Fibroblast of skin of left biceps (primary cell): ENCODE measurements at places on chromosomes 5 and 9.

GRCh38 chr5:94375801-94376200 lies 242.6 kb downstream of the KIAA0825 start:
- DNase-seq: no peak

- DNase-seq: no peak
Observed at GRCh38 chr9:5611321-5612184, 17.4 kb upstream of the RIC1 start.

GRCh38 chr5:170508036-170508435 lies 4.2 kb downstream of the KCNIP1 start:
- DNase-seq: no peak

DNA sequence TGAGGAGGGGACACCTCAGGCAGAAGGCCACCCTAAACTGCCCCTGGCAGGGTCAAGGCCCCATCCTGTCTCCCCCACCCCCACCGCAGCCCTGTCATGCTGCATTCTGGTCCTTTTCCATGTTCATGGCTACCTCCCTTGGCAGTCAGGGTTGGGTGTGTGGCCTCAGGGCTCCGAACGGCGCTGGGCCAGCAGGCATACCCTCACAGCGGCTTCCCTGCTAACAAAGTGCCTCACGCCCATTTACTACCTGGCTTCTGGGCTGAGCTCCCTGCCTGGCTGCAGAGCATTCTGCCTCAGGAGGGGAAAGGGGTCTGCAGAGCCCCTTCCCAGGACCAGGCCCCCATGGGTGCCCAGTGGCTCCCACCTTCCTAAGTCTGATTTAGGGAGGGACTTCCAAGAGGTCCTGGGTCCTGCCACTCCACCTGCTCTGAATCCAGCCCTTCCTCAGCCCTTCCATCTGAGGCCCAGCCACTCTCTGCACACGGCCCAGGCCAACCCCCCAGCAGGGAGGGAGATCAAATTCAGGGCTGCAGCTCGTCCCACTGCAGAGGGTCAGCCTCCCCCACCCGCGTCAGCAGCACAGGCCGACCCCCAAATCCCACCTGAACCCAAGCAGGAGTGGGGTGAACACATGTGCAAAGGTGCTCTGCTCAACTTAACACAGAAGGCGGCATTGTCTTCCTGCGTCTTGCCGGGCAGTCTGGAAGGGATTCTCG lies 115.9 kb upstream of the PHYKPL start:
- DNase-seq: no peak

DNA sequence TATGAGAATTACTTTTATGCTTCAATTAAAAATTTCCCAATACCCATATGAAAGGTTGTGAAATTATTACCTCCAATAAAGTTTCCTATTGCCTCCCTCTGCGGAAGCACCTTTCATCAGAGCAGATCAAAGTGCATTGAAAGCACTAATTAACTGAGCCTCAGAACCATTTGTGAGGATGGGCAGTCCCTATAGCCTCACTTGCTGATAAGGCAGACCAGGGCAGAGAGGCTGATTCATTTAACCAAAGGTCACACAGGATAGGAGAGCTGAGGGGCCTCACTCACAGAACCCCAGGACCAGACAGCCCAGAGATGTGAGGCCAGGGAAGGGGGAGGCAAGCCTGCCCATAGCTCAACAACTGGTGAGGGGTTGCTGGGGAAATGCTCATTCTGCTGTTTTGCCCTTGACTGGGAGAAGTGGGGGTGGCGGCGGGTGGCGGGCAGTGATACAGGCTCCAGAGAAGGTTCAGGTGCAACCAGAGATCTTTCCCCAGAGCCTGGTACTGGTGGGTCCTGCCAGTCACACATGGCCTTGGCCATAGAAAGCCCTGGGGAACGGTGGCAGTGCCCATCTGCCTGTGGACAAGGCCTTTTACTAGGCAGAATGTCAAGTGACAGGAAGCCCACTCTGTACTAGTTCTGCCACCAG lies 57.9 kb downstream of the MACROH2A1 start:
- no peak for DNase-seq

GRCh38 chr9:126497660-126498275 lies 116.0 kb upstream of the LMX1B start:
- no peak for DNase-seq

DNA sequence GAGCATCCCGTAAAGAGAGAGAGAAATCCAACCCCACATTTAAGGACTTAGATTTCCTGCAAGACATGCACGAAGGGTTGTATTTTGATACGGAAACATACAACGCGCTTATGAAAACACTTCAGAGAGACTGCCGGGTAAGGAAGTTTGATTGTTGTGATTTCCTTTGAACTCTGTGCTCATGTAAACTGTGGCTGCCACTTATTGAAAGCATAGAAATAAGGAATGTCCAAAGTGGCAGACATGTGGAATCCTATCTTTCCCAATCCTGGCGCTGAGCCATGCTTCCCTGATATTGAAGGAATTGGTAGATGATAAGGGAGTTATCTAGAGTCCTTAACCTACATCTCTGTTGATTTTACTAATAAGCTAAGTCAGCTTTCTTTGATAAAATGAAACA lies 119.4 kb downstream of the PRKACG start:
- no peak for DNase-seq

DNA sequence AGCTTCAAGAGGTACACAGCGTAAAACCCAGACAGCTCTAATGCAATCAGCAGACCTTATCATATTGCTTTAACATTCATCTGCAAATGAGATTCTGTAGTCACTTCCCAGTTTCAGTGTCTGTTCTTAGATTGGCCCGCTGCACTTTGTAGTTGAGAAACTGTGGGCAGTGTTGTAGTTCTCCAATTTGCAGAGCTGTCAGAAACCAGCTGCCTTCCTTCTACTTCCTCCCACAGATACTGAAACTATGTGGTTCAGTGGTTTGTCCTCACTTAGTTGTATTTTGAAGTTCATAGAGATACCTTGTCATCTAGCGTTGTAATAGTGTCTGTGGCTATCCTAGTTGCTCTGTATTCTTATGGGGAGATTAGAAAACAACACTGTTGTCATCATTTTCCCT lies 39.6 kb upstream of the TRIM36 start:
- DNase-seq: no peak

GRCh38 chr5:88819301-88819999 lies 63.5 kb downstream of the MEF2C start:
- no peak for DNase-seq

DNA sequence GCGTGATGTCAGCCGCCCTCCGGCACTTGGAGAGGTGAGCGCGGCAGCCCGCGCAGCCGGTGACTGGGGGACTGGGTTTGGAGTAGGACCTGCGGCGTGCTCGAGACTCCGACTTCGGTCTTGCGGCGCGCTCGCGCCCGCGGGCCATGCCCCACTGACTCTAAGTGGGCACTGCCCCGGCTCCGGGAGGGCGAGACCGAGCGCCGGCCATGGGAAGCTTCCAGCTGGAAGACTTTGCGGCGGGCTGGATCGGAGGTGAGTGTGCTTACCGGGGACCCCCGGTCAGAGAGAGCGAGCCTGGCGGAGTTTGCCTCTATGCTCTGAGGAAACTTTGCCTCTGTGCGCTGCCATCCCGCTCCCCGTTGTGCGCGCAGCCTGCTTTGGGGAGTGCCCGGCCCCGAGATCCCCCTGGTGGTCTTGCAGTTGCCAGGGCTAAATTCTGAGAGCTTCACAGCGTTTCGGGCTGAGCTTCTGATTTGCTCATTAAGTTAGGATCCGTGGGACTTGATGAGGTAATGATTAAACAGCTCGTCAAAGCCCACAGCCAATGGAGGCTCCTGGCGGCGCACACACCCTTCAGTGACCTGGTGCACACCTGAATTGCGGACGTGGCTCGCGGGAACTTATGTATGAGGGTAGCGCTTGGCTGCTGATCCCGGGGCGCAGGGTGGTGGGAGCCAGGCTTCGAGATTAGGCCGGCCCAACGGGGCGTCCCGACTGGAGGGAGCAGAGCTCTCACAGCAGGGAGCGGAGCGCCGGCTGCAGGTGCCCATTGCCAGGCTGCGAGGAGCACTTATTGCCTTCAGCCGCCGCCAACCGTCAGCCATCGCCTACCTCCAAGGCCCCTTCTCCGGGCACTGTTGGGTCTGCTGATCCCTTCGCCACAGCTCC lies at the start of gene SLC25A48:
Gene SLC25A48 (plus strand): TSS at position 25 of the 891 bp plus-strand sequence. CDS start 185 bp downstream, at position 210.
- peak; percentile 3 for DNase-seq

GRCh38 chr5:149762958-149763630 lies 33.0 kb downstream of the PPARGC1B start:
- no peak for DNase-seq

GRCh38 chr9:112327718-112328450 lies 5.5 kb downstream of the PTBP3 start:
- DNase-seq: no peak

DNA sequence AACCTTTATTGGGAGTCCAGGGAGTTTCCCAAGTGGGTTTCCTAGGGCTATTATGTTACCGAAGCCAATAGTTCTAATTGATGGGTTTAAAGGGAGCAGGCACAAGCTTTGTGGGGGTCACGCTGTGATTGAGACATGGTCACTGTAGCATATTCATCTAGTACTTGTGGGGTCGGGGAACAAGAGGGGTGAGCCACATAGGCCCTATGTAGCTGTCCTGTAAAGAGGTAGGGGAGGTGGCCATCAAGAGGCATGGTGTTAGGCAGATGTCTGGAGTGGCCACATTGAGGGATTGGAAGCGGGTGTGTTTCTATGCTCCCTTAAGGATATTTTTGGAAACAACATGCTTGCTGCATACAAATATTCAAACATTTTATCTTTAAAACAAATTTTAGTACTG lies 50.1 kb downstream of the EXOSC2 start:
- no peak for DNase-seq

DNA sequence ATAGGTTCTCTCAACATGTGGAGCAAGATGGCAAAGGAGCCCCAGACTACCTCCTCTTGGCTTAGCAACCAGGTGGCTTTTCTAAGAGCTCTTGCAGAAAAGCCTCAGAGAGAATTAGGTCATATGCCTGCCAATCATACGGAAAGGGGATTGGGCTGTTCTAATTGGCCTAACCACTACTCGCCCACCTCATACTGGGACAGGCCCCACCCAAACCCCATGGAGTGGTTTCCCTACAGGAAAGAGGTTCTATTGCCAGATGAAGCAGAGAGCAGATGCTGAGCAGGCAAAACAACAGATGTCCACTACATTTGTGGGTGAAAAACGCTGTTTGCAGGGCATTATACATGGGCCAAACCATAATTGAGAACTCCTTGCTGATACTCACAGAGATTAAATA lies 29.0 kb downstream of the ABLIM3 start:
- no peak for DNase-seq

GRCh38 chr5:106241409-106241808 lies 1429.3 kb downstream of the EFNA5 start:
- no peak for DNase-seq

DNA sequence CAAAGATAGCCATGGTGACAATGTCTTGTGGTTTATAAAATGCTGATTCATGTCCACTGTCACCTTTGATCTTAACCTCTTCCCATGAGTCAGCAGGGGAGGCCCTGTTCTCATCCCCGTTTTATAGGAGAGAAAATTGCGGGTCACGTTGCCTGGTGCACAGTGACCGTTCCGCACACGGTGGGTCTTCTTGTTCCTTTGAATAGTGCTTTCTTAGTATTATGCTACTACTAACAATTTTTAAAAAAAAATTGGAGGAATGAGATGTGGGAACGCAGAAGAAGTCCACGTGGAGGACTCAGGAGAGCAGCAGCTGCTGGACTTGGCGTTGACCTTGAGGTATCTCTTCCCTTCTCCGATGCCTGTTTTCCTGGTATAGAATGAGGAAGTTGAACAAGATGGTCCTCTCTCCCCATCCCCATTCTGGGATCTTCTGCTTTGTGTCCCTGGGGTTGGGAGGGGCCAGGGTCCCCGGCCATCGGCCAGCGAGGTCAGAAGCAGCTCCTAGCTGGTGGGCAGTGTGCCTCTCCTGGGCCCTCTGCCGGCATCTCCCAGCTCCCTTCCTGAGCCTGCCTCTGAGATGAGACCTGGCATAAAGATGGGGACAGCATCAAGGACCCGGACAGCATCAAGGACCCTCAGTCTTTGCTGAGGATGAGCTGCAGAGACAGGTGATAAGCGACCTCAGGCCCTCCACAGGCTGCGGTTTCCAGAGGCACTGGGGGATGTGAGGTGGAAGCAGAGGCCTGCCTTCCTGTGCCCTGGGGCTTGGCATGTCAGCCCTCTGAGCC lies 143.9 kb downstream of the C9orf50 start:
- DNase-seq: no peak

- DNase-seq: no peak
Observed at GRCh38 chr5:174410716-174411478, 313.5 kb upstream of the MSX2 start.

GRCh38 chr5:98877600-98877999 lies 51.2 kb downstream of the CHD1 start:
- no peak for DNase-seq

GRCh38 chr9:19517202-19517942 lies 108.6 kb downstream of the ACER2 start:
- no peak for DNase-seq
